Stimulated activated CD8-positive, alpha-beta memory T cell treated with anti-CD3 and anti-CD28 coated beads, Interleukin-4, amount 100 ng/mL, for 48 hours (primary cell): ENCODE measurements at places on chromosomes 6 and 20.

- no peak for DNase-seq
Observed at GRCh38 chr6:63862486-63863198, 227.0 kb downstream of the PHF3 start.

- DNase-seq: no peak
Observed at GRCh38 chr6:138494312-138494711, 5.0 kb downstream of the NHSL1 start.

DNA sequence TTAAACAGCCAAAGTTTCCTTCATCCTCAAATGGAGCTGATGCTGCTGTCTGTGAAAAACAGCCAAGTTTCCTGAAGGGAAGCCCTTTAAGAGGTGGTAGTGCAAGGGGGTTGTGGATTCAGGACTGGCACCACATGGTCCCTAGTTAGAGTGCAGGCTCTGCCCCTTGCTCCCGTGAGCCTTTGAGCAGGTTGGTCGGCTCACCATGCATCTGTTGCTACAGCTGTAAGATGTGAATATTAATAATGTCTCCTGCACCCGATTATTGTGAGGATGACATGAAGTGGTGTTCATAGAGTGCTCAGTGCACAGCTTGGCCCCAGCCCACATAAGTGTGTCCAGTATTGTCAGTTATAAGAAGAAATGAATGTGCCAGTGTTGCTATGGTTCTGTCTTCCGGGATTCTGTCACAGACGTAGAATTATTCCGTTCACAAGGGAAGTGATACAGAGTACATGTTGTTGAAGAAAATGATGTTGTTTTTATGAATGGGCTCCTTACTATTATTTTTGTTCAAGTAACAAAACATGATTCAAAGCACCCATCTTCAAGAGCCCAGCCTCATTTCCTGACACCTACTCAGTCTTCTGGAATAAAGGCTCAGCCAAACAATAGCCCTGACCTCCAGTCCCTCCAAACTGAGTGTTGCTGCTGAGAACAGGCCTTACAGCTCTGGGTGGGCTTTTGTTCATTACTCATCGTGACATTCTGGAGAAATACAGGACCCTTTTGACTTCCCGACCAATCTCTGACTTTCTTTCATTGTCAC is 2.9 kb upstream of the PKIG start:
- no peak for DNase-seq

DNA sequence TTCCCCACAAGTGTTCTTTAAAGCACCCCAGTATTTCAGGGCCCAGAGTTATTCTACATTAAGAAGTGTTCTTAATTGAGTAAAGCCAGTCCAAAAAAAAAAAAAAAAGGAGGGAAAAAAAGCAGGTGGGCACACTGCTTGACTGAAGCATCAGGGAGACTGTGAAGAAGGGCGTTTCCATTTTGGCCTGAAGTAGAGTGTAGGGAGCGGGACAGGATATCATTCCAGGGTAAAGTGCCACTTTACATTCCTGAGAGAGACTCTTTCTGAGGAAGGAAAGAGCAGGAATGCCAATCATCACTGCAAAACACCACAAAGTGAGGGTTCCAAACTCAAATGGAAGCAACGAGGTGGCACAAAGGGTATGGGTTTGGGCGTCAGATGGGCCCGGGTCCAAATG is 54.1 kb upstream of the BEND6 start:
- no peak for DNase-seq

GRCh38 chr20:41133709-41134361 is 3.5 kb upstream of the PLCG1 start:
- DNase-seq: peak; percentile 63

DNA sequence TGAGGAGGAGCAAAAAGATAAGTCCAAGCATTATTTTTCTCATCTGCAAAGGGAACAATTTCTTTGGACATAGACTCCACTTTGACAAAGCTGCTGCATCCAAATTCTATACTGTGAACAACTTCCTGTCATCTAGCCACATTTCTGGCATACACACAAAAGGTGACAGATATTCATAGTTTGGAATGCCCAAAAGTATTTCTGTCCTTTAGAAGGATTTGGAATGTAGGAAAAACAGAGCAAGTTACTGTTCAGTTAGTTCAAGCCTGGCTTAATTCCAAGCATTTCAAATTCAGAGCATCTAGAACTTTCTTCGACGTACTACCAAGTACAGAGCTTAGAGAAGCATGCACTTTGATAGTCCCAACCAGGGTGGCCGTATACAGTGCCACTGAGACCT is 134.0 kb downstream of the PDE7B start:
- no peak for DNase-seq

- DNase-seq: no peak
Observed at GRCh38 chr20:51327251-51327841, 215.2 kb downstream of the NFATC2 start.

GRCh38 chr6:145539831-145540230 is 195.5 kb downstream of the EPM2A start:
- DNase-seq: no peak

GRCh38 chr20:5786930-5787795 is 37.0 kb downstream of the SHLD1 start:
- no peak for DNase-seq

DNA sequence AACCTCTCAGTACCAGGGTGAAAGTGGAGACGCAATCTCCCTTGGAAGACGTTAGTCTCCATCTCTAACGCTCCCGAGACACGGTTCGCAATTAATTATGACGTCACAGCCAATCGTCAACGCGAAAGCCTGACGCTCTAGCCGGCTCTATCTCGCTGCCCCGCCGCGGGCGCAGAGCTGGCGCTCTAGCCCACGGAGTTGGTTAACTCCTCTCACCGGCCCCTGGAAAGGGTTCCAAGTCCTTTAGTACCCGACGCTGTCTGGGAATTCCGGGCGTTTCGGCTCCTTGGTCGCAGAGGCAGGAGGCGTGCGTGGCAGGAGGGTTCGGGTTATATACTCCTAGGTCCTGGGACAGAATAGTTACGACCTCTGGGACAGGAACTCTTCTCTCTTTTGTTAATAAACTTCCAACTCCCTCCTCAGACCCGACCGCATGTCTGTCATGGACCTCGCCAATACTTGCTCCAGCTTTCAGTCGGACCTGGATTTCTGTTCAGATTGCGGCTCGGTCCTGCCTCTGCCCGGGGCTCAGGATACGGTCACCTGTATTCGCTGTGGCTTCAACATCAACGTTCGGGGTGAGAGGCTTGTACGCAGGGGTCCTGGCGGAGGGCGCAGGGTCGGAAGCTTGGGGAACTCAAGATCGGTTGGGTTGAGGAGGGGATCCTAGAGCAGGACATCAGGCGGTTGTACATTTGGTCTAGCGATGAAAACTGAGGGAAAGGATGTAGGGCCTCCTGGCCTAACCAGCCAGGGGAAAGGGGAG is at the start of gene POLR1H:
TSS of gene POLR1H (plus strand) at position 174 of the 766 bp plus-strand sequence. CDS start at position 434, 260 bp downstream.
- peak; percentile 87 for DNase-seq

GRCh38 chr6:12379181-12379580 is 89.0 kb downstream of the EDN1 start:
- no peak for DNase-seq

DNA sequence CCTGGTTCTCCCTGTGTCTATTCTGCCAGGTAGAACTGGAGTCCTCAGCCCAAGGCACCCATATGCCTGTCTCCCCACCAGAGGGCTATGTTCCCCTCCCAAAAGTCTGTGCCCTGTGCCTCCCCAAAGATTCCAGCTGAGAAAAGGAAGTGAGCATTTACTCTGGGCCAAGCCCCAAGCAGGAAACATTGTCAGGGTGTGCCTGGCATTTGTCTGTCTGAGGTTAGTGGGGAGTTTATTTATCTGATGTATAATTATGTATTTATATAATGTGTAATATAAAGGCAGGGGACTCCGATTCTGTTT is 5.6 kb downstream of the GDF5 start:
- no peak for DNase-seq

DNA sequence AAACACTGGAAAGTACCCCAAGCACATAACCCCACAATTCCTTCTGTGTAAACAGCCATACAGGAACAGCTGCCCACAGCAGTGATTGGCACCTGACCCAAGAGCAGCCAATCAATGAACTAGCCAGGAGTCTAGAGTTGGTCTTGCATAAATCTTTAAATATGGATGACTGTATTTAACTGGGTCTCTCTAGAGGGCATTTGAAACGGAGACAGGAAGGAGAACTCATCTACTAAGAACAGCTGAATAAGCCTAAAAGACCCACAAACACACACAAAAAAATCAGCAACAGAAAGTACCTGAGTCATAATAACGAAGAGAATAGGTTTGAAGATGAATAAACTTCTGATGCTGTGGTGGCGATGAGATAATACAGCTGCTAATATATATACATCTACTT is 49.0 kb upstream of the ASF1A start:
- no peak for DNase-seq
